ENCODE measurements at places on chromosomes 16 and 17. TPM values are rescaled to one million over a fixed set of nuclear protein-coding genes. Genes with fewer than 3 reads are reported as not detected.

DNA sequence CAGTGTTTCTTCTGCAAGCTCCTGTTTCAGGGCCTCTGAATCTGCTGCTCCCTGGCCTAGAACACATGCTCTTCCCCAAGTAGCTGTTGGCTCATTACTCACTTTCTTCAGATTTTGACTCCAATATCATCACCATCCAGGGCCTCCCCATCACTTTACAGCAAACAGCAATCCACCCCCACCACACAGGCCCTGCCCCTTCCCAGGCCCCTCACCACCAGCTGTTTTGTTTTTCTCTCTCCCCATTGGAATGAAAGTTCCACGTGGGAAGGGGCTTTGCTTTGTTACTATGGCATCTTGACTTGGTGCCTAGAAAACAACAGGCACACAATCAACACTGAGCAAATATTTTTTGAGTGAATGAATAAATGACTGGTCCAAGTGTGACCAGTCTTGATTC is 4.0 kb downstream of the TMEM170A start:
- H3K27ac ChIP-seq, result no peak overlapping the region
- no peak overlapping the region for H3K4me3 ChIP-seq
- H3K4me1 ChIP-seq, result peaks cover 6% of the 10 kb centered on the region
- peaks cover 2% of the 10 kb centered on the region for H3K36me3 ChIP-seq
- no peaks in the 10 kb centered on the region for H3K27me3 ChIP-seq
- no peak for DNase-seq

DNA sequence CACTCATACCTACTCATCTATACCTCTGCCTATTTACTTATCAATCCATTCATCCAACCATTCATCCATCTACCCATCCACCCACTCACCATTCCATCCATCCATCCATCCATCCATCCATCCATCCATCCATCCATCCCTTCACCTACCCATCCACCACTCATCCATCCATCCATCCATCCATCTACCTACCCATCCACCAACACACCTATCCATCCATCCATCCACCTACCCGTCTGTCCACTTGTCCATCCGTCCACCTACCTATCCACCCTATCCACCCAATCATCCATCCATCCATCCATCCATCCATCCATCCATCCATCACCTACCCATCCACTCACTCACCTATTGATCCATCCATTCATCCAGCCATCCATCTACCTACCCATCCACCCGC is 235.7 kb downstream of the GSG1L start:
- H3K4me3 ChIP-seq, result no peak overlapping the region
- H3K27me3 ChIP-seq, result no peaks in the 10 kb centered on the region
- no peak overlapping the region for H3K27ac ChIP-seq
- no peak for DNase-seq
- H3K4me1 ChIP-seq, result no peaks in the 10 kb centered on the region

GRCh38 chr16:30350134-30350871 is 4.8 kb downstream of the CD2BP2 start:
- H3K27me3 ChIP-seq, result no peaks in the 10 kb centered on the region
- H3K36me3 ChIP-seq, result no peaks in the 10 kb centered on the region
- no peak overlapping the region for H3K4me3 ChIP-seq
- peaks cover 30% of the 10 kb centered on the region for H3K4me1 ChIP-seq

C17orf100 gene
- total RNA-seq, result 2.1 TPM

PTRH2 gene
- 41.7 TPM for total RNA-seq

TSNAXIP1 gene
- 0.13 TPM for total RNA-seq

Measured in GM12878 (cell line).